ENCODE measurements at places on chromosomes 16 and 17.

DNA sequence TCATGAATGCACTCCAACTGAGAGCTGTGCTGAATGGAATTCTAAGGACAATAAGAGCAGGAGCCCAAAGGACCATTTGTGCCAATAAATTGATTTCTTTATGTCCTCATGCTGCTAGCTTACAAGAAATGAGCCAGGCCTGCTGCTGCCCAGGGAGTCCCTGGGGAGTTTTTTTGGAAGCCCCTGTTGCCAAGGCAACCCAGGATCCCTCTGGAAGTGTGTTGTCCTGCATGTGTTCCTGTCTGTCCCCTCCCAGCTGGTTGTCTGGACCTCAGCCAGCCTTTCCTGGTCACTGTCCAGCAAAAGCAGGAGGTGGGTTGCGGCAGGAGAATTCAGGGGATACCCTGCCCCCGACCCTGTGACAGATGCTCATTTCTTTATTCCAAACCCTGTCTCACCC lies 51.0 kb upstream of the GPRC5B start:
- no peak for DNase-seq

GRCh38 chr17:18093616-18094408 lies 6.1 kb downstream of the DRG2 start:
- no peak for DNase-seq

GRCh38 chr17:62162898-62163297 lies 97.8 kb upstream of the MED13 start:
- no peak for DNase-seq

DNA sequence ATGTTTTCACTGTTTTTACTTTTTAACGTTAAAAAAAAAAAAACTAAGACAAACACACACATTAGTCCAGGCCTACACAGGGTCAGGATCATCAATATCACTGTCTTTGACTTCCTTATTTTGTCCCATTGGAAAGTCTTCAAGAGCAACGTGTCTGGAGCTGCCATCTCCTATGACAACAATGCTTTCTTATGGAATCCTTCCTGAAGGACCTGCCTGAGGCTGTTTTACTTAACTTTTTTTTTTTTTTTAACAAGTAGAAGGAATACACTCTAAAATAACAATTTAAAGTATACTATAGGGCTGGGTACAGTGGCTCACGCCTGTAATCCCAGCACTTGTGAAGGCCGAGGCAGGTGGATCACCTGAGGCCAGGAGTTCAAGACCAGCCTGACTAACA lies 71.8 kb upstream of the BCAR1 start:
- DNase-seq: no peak

- DNase-seq: no peak
These were observed 1.0 kb upstream of the ARMC5 start for GRCh38 chr16:31458073-31458843.

DNA sequence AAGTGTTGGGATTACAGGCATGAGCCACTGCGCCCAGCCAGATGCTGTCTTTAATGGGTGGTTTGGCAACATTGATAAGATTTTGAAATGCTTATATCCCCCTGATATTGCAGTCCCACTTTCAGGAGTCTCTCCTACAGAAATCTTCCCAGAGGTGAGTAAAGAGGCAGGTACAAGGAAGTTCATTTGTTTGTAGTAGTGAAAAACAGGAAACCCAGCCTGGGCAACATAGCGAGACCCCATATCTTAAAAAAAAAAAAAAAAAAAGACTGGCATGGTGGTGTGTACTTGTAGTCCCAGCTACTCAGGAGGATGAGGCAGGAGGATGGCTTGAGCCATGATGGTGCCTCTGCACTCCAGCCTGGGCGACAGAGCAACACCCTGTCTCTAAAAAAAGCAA lies 6.2 kb upstream of the NUPR1 start:
- DNase-seq: no peak

DNA sequence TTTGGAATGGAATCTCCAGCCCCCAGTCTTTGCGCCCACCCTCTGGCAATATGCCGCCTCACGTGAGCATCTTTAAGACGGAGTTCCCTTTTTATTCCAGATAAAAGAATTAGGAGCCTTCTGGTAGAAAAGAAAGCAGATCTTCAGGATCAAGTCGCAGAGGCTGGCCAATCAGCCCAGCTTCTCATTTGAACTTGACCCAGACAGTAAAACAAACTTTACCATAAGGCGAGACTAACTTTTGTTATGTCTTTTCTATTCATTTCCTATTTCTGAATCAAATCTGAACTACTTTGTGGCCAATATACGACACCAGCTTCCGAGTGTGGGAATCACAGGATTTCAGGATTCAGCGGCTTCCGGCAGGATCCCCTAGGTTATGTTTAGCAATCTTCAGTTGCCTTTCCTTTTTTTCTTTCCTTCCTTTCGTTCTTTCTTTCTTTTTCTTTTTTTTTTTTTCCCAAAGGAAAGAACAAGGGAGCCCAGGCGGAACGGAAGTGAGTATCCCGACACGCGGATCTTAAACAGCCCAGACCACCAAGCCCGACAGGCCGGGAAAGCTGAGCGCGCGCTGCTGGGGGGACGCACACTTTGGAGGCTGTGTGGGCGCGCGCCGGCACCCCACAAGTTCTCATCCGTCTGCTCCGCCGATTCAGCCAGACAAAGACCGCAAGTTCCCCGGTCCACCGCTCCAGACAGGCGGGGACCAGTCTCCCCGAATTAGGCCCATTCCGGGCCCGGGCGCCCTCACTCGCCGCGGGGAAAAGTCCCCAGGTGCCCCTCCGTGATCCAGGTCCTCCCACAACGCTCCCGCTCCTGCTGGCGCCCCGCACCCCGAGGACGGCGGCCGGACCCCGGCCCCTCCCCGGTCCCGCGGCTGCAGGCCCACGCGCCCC lies 633 bp downstream of the TBC1D16 start:
- no peak for DNase-seq

- DNase-seq: no peak
These were observed 64.5 kb downstream of the SHISA6 start for GRCh38 chr17:11305524-11305923.

DNA sequence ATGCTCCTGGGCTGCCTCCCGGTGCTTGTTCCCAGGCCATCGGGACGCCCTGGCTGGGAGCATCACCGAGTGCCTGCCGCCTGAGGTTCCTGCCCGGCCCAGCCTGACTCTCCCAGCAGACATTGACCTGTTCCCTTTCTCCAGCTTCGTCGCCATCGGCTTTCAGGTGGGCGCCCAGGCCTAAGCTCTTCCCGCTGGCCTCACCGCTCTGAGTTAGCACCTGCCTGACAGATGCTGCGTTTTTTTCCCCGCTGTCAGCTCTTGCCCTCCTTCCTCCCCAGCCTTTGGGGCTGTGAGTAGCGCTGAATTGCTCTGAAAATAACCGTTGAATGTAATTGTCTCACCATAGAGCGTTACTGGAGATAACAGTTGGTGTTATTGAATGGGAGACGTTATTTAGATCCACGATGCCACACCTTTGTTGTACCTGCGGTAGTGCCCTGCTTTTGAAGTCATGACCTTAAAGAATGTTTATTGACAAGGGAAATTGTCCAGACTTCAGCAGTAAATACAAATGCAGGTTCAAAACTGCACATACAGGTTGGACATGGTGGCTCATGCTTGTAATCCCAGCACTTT lies 21.3 kb upstream of the SMIM5 start:
- DNase-seq: no peak

DNA sequence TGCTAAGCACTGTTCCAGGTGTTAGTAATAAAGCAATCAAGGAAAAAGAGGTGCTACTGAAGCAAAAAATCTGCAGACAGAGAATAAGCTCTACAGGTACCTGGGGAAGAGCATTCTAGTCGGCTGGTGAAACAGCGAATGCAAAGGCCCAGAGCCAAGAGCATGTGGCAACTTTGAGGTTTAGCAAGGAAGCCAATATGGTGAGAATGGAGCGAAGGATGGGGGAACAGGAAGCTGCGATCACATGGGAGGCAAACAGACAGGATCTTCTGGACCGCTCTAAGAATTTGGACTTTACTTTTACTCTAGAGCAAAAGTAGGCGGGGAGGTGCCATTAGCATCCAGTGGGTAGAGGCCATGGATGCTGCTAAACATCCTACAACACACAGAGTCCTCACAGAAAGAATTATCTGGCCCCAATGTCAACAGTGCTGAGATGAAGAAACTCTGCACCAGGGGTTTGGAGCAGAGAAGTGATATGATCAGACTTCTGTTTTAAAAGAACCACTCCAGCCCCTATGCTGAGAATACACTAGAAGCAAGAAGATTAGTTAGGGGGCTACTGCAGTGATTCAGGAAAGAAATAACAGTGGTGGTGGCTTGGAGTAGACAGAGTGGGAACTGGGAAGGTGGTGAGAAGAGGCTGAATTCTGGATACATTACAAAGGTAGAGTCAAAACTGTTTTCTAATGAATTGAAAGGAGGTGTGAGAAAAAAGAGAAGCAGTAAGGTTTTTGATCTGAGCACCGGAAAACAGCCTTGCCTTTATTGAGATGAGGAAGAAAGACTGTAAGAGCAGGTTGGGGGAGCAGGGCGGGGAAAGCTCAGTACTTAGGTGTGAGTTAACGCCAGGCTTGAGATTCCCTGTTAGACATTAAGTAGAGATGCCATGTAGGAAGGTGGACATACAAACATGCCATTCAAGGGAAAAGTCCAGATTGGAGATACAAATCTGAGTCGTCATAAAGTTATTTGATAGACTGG lies 11.0 kb downstream of the EFTUD2 start:
- DNase-seq: no peak
